T-helper 2 cell treated with Interferon-gamma antibody and Interleukin-4, amounts not matched to agents 100 ng/mL and 5 ng/mL, for 36 hours (primary cell): ENCODE measurements at places on chromosomes 2 and 18. TPM values are rescaled to one million over a fixed set of nuclear protein-coding genes. Genes with fewer than 3 reads are reported as not detected.

Gene FSHR
- not detected in 2 replicates for total RNA-seq

Gene VWA3B
- not detected in 2 replicates for total RNA-seq

Gene FOXI3
- not detected in 2 replicates for total RNA-seq

Gene UGT1A7
- not detected in 2 replicates for total RNA-seq
